ENCODE measurements at places on chromosomes 2 and 18. TPM values are rescaled to one million over a fixed set of nuclear protein-coding genes. Genes with fewer than 3 reads are reported as not detected.

The PCARE gene
- not detected for total RNA-seq

The CASP10 gene
- total RNA-seq, result 11.6 TPM

The CLEC4F gene
- not detected for total RNA-seq

The UGT1A4 gene
- not detected for total RNA-seq

The MYO7B gene
- total RNA-seq, result not detected

The AQP12B gene
- total RNA-seq, result not detected

The VSNL1 gene
- total RNA-seq, result 0.29 TPM

The PHLPP1 gene
- 5.0 TPM for total RNA-seq

The RAB31 gene
- 48.9 TPM for total RNA-seq

Data from smooth muscle cell of trachea (primary cell).